Naive B cell (primary cell): ENCODE measurements at places on chromosomes 11 and 22. TPM values are rescaled to one million over a fixed set of nuclear protein-coding genes. Genes with fewer than 3 reads are reported as not detected.

DNA sequence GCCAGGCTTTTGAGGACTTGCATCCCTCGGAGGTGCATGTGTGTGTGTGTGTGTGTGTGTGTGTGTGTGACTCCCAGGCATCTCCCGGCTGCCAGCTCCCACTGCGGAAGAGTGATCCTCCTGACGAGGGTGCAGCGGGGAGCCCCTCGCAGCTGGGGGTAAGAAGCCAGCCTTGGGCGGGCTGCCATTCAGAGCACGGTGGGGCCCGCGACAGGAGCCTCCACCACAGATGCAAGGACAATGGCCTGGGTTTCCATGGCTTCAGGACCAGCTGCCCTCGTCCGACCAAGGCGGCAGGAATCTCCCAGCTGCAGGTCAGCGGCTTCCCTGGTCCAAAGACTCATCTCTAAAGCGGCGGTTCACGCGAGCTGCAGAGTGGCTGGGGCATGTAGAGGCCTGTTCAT is 908.5 kb downstream of the BRD1 start:
- DNase-seq, result no peak
- no peak overlapping the region for H3K4me3 ChIP-seq
- no peak overlapping the region for H3K27ac ChIP-seq
- H3K27me3 ChIP-seq, result peaks cover 31% of the 10 kb centered on the region
- no peaks in the 10 kb centered on the region for H3K36me3 ChIP-seq
- H3K4me1 ChIP-seq, result no peaks in the 10 kb centered on the region

DNA sequence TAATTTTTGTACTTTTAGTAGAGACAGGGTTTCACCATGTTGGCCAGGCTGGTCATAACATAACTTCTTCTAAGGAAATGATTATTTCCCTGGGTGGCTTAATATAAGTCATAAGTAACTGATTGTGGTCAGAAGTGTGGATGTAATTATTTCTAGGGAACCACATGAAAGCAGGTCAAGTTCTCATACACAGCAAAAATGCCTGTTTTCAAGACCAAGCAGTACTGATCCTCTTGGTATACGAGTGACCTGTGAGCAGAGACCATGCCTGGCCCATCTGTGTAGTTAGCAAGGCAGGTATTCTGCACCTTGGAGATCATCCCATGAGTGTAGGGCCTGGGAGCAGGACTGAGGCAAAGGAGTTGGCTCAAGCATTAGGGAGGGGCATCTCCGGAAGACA is 32.5 kb upstream of the NUCB2 start:
- no peak for DNase-seq
- peaks cover 12% of the 10 kb centered on the region for H3K27me3 ChIP-seq
- H3K27ac ChIP-seq, result no peak overlapping the region
- H3K4me1 ChIP-seq, result peaks cover 7% of the 10 kb centered on the region

HTR3A gene
- 6.7 TPM for polyA plus RNA-seq

DNA sequence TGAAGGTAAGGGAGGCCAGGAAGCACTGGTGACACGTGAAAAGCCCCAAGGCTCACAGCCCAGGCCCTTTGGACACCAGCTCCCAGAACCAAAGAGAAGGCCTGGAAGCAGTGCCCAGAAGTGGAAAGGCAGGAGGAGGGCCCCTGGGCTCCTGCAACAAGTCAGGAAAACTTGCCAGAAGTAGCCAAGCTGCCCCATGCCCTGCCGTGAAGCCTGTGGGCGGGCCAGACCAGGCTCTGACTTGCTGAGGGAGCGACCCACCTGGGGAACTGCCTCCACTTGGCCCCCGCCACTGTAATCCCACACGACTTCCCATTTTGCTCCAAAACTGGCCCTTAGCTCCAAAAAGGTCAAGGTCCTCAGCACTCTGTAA is 51.3 kb upstream of the ARFGAP3 start:
- H3K27ac ChIP-seq, result peak overlapping the region; percentile 75
- H3K27me3 ChIP-seq, result no peaks in the 10 kb centered on the region
- DNase-seq, result no peak

SMIM35 gene
- polyA plus RNA-seq, result 0.91 TPM

OR5B21 gene
- not detected for polyA plus RNA-seq

GRCh38 chr11:126195119-126195518 is 16.3 kb downstream of the RPUSD4 start:
- no peaks in the 10 kb centered on the region for H3K4me1 ChIP-seq
- H3K27ac ChIP-seq, result no peak overlapping the region
- no peak for DNase-seq
- H3K27me3 ChIP-seq, result no peaks in the 10 kb centered on the region
- no peak overlapping the region for H3K4me3 ChIP-seq

DNA sequence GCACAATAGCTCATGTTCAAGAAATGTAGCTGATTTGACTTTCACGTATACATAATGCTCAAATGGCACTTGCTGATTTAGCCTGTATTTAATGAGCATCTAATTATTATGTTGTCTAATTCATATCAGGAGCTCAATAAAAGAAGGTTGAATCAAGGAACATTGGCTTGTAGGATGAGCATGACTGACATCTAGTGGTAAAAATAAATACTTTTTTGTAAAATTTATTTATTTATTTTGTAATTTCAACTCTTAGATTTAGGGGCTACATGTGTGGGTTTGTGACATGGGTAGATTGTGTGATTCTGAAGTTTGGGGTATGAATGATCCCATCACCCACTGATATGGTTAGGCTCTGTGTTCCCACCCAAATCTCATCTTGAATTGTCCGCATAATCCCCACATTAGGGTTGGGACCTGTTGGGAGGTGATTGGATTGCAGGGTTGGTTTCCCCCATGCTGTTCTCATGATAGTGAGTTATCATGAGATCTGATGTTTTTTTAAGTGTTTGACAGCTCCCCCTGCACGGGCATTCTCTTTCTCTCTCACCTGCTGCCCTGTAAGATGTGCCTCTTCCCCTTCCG is 1.7 kb upstream of the OR52E5 start:
- H3K27ac ChIP-seq, result no peak overlapping the region
- H3K27me3 ChIP-seq, result peaks cover 5% of the 10 kb centered on the region
- no peaks in the 10 kb centered on the region for H3K4me1 ChIP-seq
- no peak overlapping the region for H3K4me3 ChIP-seq

GRCh38 chr22:29083933-29084591 is 11.2 kb downstream of the KREMEN1 start:
- no peak for DNase-seq
- peaks cover 19% of the 10 kb centered on the region for H3K27me3 ChIP-seq
- H3K4me1 ChIP-seq, result no peaks in the 10 kb centered on the region
- H3K4me3 ChIP-seq, result no peak overlapping the region
- H3K36me3 ChIP-seq, result no peaks in the 10 kb centered on the region
- H3K27ac ChIP-seq, result no peak overlapping the region

MAP6 gene
- polyA plus RNA-seq, result 0.23 TPM

DNA sequence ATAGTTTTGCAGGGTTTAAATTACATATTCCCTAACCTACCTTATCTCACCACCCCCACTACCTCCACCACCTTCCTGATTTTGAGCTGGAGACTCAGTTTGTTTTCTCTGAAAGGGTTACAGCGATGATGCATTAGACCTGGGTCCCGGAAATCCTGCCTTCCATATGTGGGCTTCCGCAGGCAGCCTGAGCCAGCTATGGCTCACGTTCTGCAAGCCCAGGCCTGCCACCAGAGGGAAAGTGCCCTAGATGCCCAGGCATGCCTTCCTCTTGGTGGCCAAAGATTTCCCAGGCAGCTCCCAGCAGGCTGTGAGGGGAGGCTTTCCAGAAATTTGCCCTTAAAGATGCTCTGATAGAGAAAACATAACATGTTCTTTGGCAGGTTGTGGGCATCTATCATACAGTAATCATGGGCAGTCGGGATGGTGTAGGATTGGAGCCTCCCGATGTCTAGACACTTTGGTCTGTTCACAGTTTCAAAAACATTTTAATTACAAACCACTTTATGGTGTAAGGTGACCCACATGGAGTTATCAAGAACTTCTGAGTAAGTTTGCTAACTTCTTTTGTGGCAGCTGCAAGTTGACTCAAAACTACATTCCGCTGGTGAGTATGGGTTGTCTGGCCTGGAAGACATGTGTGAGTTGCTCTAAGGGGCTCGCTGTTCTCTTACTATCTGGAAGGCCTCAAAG is 79.3 kb downstream of the MICAL2 start:
- no peak overlapping the region for H3K4me3 ChIP-seq
- H3K36me3 ChIP-seq, result no peaks in the 10 kb centered on the region
- DNase-seq, result no peak

- peaks cover 28% of the 10 kb centered on the region for H3K36me3 ChIP-seq
- no peaks in the 10 kb centered on the region for H3K27me3 ChIP-seq
- peaks cover 11% of the 10 kb centered on the region for H3K4me1 ChIP-seq
These were observed 65.4 kb downstream of the MAPK1 start for GRCh38 chr22:21802056-21802455.

DNA sequence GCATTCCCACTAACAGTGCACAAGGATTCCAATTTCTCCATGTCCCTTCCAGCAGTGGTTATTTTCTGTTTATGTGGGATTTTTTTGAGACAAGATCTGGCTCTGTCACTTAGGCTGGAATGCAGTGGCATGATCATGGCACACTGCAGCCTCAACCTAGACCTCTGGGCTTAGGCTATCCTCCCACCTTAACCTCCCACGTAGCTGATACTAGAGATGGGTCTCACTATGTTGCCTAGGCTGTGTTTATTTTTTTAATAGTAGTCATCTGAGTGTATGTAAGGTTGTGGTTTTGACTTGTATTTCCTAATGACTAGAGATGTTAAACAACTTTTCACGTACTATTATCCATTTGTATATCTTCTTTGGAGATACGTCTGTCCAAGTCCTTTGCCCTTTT is 74.6 kb downstream of the KCNQ1OT1 start:
- H3K27me3 ChIP-seq, result no peaks in the 10 kb centered on the region
- H3K27ac ChIP-seq, result no peak overlapping the region
- H3K4me3 ChIP-seq, result no peak overlapping the region
- H3K4me1 ChIP-seq, result peaks cover 14% of the 10 kb centered on the region
- H3K36me3 ChIP-seq, result peaks cover 28% of the 10 kb centered on the region

RFPL3 gene
- not detected for polyA plus RNA-seq

DNA sequence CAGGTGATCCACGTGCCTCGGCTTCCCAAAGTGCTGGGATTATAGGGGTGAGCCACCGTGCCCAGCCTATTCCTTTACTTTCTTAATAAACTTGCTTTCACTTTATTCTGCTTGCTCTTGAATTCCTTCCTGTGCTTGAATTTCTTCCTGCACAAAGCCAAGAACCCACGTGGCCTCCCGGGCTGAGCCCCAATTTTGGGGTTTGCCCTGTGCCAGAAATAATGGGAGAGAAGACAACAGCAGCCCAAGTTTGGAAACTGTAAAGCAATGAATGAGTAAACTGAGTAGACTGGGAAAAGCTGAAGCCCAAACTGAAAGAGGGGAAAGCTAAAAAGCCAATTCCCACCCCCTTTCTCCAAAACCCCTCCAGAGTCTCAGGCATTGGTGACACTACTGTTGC is 136.4 kb downstream of the NECTIN1 start:
- H3K4me3 ChIP-seq, result no peak overlapping the region
- H3K27me3 ChIP-seq, result peaks cover 3% of the 10 kb centered on the region
- H3K4me1 ChIP-seq, result no peaks in the 10 kb centered on the region
- DNase-seq, result no peak

DNA sequence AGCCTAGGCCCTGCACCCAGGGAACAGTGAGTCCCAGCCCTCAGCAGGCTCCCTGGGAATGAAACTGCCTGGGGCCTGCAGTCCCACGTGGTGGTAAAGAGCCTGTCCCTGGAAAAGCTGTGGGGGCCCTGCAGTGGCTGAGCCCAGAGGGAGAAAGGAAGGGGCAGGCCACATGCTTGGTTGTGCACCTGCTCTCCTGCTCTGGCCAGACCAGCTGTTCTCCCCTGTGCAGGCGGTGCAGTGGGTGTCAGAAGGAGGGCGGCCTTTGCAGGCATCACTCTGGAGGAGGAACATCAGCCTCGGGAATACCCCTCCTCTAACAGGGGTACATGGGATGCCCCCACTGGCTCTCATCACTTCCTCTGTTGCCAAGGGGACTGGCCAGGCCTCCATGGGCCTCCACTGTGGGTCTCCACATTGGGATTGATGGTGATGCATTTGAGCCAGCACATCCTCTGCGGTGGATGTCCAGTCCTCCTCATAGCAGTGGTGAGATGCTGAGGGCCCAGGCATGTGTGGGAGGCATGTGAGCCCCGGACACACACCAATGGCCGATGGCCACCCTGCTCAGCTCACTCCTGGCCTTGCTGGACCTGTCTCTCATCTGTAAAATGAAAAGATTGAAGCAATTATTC is 690.4 kb downstream of the BRD1 start:
- H3K27me3 ChIP-seq, result peaks cover 41% of the 10 kb centered on the region
- H3K4me1 ChIP-seq, result no peaks in the 10 kb centered on the region

IFITM1 gene
- 152 TPM for polyA plus RNA-seq
